Dermis microvascular lymphatic vessel endothelial cell (primary cell): ENCODE measurements at places on chromosomes 2 and 18. TPM values are rescaled to one million over a fixed set of nuclear protein-coding genes. Genes with fewer than 3 reads are reported as not detected.

NT5C1B gene
- total RNA-seq: not detected in 2 replicates

MBOAT2 gene
- total RNA-seq: 4.5 and 5.3 TPM in 2 replicates

INPP5D gene
- total RNA-seq: 29.4 and 45.0 TPM in 2 replicates

DNA sequence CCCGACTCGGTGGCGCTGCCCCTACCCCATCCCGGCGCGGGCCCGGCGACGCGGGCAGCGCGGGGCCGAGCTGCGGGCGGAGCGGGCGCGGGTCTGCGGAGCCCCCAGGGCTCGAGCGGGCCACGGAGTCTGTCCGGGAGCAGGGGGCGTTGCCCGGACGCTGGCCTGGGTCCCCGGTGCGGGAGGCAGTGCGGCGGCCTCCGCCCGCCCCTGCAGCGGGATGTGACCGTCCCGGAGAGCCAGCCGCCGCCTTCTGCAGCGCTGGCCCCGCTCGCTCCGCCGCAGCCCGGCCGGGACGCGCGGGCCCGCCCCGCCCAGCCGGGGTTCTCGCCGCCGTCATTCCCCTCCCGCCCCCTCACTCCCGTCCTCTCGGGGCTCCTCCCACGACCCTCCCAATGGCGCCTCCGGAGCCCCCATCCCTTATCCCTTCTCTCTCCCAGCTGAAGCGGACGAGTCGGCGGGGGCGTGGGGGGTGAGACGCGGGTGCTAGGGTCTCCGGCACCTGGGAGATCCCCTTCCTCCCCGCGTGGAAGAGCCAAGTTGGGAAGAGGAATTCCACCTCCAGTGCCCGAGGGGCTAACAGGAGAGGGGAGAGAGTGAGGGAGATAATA lies at the start of gene FNDC4:
Gene FNDC4 (minus strand): TSS at position 257 of the 611 bp plus-strand sequence. CDS start 521 bp downstream, outside the sequence.
- DNase-seq: peak; percentile 35

- no peak for DNase-seq
These were observed 47.7 kb downstream of the MAPRE2 start for GRCh38 chr18:35088921-35089320.

- peak; percentile 28 for DNase-seq
These were observed 147.1 kb downstream of the WDSUB1 start for GRCh38 chr2:159139216-159139933.

DNA sequence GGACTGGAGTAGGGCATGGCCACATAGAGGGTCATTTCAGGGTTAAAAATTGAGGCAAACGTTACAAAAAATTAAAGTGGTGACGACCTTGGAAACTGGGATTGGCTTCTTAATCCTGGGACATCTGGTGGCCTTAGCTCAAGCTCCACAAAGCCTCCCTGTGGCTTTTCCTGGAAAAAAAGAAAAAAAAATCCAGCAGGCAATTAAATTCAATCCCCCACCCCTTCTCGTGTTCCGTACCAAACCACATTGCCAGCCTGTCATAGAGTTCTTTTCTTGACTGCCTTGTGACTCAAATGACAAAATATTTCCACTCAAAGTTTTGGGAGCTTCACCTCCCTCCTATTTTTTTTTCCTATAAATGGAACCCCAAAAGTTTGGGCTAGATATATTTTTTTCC lies 195.6 kb downstream of the HRH4 start:
- DNase-seq: no peak

GRCh38 chr18:24268784-24269550 lies 128.7 kb downstream of the OSBPL1A start:
- DNase-seq: no peak

GRCh38 chr2:37020212-37020886 lies 54.0 kb upstream of the STRN start:
- peak; percentile 21 for DNase-seq

DNA sequence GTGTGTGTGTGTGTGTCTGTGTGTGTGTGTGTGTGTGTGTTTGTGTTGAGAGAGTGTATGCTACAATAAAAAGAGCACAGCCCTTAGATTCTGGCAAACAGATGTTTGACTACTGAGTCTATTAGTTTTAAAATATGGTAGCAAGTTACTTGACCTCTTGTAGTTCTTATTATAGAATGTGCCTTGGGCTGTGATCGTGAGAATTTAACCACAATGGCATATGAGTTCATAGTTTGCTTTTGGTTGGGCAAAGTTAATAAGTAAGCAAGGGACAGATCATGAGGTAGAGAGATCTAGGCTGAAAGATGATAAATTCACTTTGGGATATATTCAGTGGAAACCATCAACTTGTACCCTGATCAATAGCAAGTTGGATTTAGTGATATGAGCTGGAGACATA lies 334.3 kb upstream of the VWC2L start:
- DNase-seq: no peak

- no peak for DNase-seq
These were observed 47.0 kb upstream of the IHH start for GRCh38 chr2:219107758-219108157.

GRCh38 chr2:68809324-68810240 lies 61.6 kb downstream of the BMP10 start:
- no peak for DNase-seq
